Stimulated activated CD8-positive, alpha-beta memory T cell treated with anti-CD3 and anti-CD28 coated beads, Interleukin-12 subunit alpha, Interleukin-12 subunit beta, amount 100 ng/mL, for 1 hour (primary cell): ENCODE measurements at places on chromosomes 7 and 10.

GRCh38 chr7:136063326-136063666, 86.1 kb upstream of the MTPN start:
- no peak for DNase-seq

GRCh38 chr7:132213583-132213982, 362.7 kb downstream of the PLXNA4 start:
- DNase-seq, result no peak

DNA sequence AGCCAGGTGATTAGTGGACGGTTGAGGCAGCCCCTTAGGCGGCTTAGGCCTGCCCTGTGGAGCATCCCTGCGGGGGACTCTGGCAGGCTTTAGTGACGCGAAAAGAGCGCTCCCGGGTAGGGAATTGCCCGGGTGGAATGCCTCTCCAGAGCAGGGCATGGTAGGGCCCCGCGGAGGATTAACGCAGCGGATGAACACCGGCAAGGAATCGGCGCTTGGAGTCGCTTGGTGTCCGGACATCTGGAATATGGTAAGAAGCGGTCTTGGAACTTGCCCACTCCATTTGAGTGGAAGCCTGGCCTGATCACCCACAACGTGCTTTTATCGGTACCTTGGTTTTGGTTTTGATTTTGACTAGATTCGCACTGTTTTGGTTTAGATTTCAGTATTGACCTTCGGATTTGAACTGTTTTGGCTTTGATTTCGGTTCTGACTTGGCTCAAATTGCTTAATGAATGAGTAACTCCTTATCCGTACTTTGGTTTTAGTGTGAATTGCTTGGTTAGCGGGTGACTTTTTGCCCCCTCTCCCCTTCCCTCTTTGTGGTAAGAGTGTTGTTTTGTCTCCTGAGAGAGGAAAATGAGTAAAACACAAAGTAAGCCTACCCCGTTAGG, 24.2 kb upstream of the CHST3 start:
- DNase-seq, result no peak

- no peak for DNase-seq
Measured at GRCh38 chr7:70577078-70577477, 554.9 kb upstream of the GALNT17 start.

DNA sequence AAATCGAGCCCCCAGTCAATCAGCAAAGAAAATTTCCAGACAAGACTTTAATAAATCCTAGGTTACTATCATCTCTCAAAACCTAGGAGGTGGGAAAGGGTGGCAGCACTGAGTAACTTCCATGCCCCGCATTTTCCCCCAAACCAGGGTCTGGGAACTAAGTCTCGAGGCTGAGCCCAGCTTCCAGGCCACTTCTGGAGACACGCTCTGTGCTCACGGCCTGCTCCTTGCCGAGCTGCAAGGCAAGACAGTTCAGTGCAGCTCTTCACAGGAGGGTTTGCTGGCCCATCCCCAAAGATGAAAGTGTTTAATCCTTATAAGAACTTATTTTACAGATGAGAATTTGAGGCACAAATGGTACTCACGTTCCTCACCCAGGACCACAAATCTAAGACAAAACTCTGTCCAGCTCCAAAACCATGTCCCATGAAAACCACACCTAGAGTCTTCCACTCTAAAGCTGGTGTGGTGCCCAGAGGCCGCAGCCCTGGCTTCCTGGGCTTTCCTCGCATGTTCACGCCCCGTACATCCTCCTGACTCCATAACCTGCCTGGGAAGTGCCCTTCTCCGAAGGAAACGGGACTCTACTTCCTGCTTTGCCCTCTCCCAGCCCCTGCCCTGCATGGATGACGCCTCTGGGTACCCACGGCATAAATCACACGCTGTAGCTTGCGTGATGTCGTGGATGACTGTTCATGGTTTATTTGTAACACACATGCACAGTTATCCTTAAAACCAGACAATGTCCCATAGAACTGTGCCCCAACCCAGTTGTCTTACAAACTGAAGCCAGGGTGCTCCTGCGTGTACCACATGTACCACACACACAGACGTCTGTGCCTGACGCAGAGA, 201.2 kb downstream of the DIP2C start:
- no peak for DNase-seq

GRCh38 chr10:47266602-47267001, 33.4 kb upstream of the GDF10 start:
- DNase-seq, result no peak

DNA sequence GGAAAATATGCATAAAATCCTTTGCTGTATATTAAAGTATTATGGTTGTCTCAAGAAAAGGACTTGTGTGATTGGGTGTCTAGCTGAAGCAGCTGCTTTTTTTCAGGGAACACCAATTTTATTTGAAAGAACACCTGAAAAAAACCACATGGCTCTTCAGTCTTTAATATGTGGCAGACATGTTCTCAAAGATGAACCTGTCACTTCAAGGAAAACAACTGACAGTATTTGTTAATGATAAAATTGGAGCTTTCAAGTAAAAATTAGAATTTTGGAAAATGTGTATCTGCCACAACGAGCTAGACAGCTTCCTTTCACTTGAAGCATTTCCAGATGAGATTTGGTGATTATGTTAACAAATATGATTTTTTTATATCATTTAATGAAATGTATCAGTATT, 59.3 kb downstream of the INHBA start:
- DNase-seq, result no peak

GRCh38 chr7:141838581-141838980, 2.7 kb downstream of the PRSS37 start:
- no peak for DNase-seq

GRCh38 chr7:36746347-36746746, 22.1 kb upstream of the AOAH start:
- no peak for DNase-seq

DNA sequence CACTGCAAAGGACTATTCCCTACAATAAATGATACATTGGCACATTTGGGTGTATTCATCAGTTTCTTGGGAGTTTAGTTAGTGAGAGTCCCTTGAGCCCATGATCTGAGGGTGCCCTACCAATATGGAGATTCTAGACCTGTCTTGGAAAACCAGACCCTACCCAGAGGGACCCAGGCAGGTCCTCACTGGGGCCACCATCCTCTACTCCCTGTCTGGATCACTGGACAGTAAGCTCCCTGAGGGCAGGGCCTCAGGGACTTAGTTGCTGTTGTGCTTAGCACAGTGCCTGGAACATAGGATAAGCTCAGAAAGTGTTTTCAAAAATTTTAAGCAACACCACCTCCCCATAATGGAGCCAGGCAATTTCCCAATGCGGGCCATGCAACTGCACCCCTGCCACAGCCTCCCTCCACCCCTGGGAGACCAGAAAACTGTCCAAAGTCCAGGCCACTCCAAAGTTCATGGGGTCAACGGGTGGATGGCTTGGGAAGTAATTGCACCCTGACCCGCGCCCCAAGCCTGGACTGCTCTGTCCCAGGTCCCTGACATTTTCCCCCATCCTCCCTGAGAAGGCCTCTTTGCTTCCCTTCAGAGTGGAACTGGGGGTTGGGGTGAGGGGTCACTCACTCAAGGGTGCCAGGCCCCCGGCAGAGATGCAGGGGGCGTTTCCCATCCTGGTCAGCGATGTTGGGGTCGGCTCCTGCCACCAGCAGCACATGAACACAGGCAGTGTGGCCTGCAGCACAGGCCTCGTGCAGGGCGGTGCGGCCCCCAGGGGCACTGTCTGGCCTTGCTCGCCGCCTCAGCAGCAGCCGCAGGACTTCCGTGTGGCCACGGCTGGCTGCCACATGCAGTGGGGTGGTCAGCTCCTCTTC, 1.0 kb downstream of the ASB10 start:
- DNase-seq, result no peak

DNA sequence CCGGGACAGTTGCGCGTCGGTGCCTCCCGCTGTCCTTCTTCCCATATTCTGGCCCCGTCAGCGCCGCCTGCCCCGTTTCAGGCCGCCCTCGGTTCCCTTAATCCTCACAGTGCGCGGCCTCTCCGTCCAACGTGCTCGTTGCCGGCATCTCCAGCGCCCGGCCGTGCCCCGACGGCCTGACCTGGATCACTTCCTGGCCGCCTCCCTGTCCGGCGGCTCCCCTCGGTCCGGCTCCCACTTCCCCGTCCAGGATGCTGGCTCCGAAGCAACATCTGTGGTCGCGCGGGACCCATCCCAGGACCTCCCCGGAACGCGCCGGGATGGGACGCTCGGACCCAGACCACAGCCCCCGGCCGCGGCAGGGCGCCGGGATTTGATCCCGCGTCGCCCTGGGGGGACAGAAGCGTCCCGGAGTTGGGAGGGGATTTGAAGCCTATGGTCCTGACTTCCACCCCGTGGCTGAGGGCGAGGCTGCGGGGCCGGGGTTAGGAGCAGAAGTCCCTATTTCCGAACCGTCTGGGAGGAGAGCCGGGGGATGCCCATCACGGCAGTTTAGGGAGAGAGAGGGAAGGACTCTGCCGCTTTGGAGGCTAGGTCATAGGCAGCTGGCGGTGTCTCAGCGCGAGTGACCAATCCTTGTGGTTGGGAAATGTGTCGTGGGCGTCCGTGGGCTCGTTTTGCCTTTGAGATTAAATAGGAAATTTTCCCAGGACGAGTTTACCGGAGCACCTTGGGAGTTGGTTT, 53.8 kb downstream of the KCTD7 start:
- DNase-seq, result peak; percentile 2

GRCh38 chr7:120966961-120967360, 16.4 kb downstream of the ING3 start:
- DNase-seq, result no peak

- DNase-seq, result no peak
Measured at GRCh38 chr7:48841739-48842138, 82.6 kb upstream of the CDC14C start.

GRCh38 chr7:135463908-135464307, 46.0 kb downstream of the CNOT4 start:
- no peak for DNase-seq

GRCh38 chr10:30491204-30491915, 57.4 kb downstream of the MAP3K8 start:
- no peak for DNase-seq

DNA sequence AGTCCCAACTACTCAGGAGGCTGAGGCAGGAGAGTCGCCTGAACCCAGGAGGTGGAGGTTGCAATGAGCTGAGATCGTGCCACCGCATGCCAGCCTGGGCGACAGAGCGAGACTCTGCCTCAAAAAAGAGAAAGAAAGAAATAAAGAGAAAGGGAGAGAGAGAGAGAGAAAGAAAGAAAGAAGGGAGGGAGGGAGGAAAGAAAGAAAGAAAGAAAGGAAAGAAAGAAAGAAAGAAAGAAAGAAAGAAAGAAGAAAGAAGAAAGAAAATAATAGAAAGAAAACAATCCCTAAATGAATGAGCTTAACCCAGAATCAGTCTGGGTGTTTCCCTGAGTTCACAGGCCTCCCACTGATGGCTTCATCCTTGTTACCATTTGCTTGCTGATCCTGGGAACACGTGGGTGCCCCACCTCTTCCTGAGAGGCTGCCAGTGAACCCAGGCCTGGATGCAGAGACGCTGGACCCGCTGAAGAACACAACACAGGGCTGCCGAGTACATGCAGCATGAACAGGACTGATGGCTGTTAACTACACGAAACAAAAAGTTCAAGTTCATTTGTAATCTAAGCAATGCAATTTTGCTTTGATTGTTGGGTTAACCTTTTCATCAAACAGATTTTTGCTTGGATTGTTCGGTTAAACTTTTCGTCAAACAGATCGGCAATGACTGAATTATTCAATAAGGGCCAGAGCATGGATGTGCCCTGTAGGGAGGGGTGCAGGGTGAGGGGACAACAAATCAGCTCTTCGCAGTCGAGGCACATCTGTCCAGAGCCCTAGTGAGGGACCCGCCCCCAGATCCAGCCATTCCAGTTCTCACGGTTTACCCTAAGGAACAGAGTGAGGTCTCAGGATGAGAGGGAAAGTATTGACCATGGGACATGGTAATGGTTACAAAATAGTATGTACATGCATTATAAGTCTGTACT, 11.5 kb downstream of the NPFFR1 start:
- DNase-seq, result no peak

DNA sequence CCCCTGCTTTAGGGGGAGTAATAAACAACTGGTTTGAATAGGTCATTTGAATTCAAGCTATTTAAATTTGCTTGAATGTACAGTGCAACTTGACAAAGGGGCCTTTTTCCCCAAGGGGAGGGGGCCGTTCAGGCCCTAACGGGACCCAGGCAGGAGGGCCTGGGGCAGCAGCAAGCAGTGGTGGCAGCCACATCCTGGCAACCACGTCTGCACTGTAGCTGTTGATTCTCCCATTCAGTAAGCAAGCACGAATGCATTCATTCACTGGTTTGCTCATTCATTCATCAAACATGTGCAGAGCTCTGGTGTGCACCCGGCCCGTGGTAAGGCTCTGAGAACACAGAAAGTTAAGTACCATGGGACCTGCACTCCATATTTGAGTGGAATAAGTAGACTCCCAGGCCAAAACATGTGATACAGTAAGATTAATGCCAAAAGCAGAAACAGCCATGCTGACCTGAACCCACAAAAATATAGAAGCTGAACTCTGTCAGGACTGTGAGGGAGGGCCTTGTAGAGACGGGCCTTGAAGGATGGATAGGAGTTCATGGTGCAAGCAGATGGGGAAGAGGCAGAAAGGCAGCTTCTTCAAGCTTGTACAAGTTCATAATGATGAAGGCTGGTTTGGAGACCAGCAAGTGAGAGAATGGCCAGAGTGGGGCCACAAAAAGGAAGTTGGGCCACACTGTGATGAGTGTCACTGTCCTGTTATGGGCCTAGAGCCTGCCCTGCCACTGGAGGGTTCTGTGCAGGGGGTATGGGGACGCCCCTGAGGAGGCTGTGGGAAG, 29.3 kb upstream of the C10orf53 start:
- DNase-seq, result no peak

GRCh38 chr10:125489731-125490130, 193.2 kb downstream of the TEX36 start:
- DNase-seq, result no peak

GRCh38 chr10:100531761-100532160, 2.1 kb upstream of the NDUFB8 start:
- no peak for DNase-seq

GRCh38 chr7:133613250-133613790, 360.4 kb downstream of the EXOC4 start:
- DNase-seq, result no peak

DNA sequence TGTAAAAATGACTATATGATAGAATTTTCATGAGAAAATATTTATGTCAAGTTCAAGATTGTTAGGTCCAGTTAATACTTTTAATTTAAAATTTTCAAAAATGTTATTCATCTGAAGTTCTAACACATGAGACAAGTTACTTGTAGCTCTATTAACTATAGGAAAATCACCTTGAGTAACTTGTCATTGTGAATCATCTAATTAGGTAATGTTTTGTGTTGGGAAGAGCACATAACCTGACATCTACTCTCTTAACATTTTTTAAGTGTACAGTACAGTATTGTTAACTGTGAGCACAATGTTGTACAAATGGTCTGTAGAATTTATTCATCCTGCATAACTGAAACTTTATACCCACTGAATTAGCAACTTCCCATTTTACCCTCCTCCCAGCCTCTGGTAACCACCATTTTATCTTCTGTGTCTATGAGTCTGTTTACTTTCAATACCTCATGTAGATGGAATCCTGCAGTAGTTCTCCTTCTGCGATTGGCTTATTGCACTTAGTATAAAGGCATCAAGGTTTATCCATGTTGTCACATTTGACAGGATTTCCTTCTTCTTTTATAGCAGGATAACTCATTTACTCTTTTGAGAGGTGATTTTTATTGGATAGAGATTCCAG, 54.6 kb downstream of the ARL4A start:
- no peak for DNase-seq

GRCh38 chr7:144513334-144513733, 109.8 kb upstream of the NOBOX start:
- no peak for DNase-seq
